ENCODE measurements at places on chromosomes 12 and 14.

GRCh38 chr12:103387385-103387784, 108.4 kb downstream of the C12orf42 start:
- DNase-seq, result no peak
- H3K27me3 ChIP-seq, result peaks cover 3% of the 10 kb centered on the region
- no peaks in the 10 kb centered on the region for H3K4me1 ChIP-seq
- H3K36me3 ChIP-seq, result no peaks in the 10 kb centered on the region
- H3K4me3 ChIP-seq, result no peak overlapping the region
- H3K27ac ChIP-seq, result no peak overlapping the region

DNA sequence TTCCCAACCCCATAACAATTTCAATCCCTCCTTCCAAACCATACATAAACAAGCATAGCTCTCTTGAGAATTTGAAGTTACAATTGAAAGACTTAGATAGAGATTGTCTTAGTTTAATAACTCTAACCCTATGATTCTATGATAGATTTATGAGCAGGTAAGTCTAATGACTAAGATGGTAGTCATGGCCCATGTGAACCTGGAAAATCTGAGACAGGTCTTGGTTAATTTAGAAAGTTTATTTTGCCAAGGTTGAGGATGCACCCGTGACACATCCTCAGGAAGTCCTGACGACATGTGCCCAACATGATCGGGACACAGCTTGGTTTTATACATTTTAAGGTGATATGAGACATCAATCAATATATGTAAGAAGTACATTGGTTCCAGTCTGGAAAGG, 248.8 kb downstream of the KCNH5 start:
- H3K27ac ChIP-seq, result no peak overlapping the region
- no peaks in the 10 kb centered on the region for H3K27me3 ChIP-seq
- peaks cover 6% of the 10 kb centered on the region for H3K4me1 ChIP-seq
- no peak for DNase-seq
- H3K4me3 ChIP-seq, result no peak overlapping the region
- H3K36me3 ChIP-seq, result peaks cover 20% of the 10 kb centered on the region

- H3K36me3 ChIP-seq, result no peaks in the 10 kb centered on the region
- no peaks in the 10 kb centered on the region for H3K27me3 ChIP-seq
- no peak overlapping the region for H3K27ac ChIP-seq
- H3K4me3 ChIP-seq, result no peak overlapping the region
- H3K4me1 ChIP-seq, result no peaks in the 10 kb centered on the region
These were observed 67.2 kb upstream of the SYT1 start for GRCh38 chr12:78797196-78797931.

DNA sequence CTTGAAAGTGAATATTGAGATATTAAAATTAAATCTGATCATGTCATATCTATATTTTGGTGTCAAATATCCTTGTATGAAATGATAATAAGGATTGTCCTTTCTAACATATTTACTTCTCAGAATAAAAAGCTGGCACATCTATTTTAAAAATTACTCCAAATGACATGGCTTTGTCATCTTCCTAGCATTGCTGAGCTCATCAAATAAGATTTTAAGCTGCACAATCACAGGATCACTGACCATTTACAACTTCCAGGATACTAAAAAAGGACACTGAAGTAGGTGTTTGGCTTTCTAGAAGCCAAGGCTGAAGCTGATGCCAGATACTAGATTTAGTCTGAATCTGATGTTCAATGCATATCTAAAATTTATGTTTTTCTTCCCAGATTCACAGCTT, 351.1 kb downstream of the BMP4 start:
- no peak overlapping the region for H3K4me3 ChIP-seq
- H3K27ac ChIP-seq, result no peak overlapping the region
- H3K27me3 ChIP-seq, result no peaks in the 10 kb centered on the region
- no peaks in the 10 kb centered on the region for H3K36me3 ChIP-seq
- H3K4me1 ChIP-seq, result no peaks in the 10 kb centered on the region

DNA sequence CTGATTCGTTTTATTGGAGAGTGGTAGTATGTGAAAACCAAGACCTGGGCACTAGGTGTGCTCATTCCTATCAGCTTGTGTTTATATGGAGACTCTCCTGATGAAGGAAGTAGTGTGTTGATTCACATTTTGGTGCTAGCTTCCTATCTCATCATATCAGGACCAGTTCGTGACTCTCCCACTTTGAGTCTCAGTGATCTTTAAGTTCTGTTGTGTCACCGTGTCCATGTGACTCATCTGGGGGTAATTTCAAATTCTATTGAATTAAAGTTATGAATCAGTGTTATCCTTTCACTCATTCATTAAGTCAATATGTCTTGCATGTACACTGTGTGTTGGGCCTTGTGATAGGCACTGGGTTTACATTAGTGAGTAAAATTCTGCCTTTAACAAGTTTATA, 180.2 kb downstream of the CACNA1C start:
- no peak overlapping the region for H3K4me3 ChIP-seq
- peaks cover 7% of the 10 kb centered on the region for H3K4me1 ChIP-seq
- DNase-seq, result no peak
- H3K27me3 ChIP-seq, result peaks cover 16% of the 10 kb centered on the region
- no peaks in the 10 kb centered on the region for H3K36me3 ChIP-seq

DNA sequence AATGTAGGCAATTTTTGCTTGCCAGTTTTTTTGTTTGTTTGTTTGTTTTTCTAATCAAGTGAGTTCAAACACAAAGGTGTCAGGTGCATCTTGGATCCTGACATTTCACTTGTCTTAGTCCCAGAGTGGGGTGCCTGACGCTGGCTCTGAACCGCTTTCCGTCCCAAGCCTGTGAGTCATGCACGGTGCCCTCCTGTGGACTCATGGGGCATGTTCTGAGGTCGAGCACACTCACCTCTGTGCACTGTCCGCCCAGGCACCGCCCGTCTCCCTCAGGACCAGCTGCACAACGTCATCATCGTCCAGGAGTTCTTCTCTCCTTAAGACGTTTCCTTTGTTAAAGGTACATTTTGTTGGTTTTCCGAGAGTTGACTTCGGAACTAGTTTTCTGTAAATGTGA, 98.2 kb downstream of the GLT1D1 start:
- H3K4me1 ChIP-seq, result peaks cover 56% of the 10 kb centered on the region
- H3K36me3 ChIP-seq, result no peaks in the 10 kb centered on the region
- DNase-seq, result no peak
- no peak overlapping the region for H3K4me3 ChIP-seq

GRCh38 chr14:80117876-80118275, 93.4 kb downstream of the DIO2 start:
- DNase-seq, result no peak
- H3K4me3 ChIP-seq, result no peak overlapping the region
- no peaks in the 10 kb centered on the region for H3K27me3 ChIP-seq
- H3K36me3 ChIP-seq, result no peaks in the 10 kb centered on the region
- no peak overlapping the region for H3K27ac ChIP-seq

DNA sequence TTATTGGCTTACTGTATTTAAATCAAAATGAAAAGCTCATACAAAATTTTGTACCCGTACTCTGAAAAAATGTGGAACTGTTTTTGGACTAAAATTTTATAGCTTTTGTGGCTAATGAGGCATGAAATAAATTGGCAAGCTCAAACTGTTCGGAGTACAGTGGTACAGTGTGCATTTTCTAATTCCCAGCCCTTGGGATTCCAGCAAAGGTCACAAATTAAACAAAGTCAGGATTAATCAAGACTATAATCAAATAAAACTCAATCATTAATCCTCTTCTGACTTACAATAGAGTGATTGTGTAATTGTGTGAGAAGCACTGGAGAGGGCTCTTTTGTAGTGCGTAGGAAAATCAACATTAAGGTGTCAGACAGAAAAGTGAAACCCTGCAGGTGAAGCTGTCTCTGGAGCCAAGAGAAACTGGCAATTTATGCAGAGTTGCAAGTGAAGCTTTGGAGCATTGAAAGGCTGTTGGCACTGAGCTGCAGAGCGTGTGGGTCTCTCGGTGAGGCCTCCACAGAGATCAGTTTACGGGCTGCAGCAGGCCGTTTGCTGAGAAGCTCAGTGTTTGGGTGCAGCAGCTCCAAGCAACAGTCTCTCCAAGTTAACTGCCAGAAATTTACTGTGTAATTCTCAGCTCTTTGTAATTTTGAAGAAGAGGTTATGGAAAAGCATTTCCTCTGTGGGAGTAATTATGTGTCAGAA, 275.9 kb downstream of the FBXL14 start:
- H3K27me3 ChIP-seq, result no peaks in the 10 kb centered on the region
- H3K4me1 ChIP-seq, result peaks cover 20% of the 10 kb centered on the region
- DNase-seq, result peak; percentile 43

DNA sequence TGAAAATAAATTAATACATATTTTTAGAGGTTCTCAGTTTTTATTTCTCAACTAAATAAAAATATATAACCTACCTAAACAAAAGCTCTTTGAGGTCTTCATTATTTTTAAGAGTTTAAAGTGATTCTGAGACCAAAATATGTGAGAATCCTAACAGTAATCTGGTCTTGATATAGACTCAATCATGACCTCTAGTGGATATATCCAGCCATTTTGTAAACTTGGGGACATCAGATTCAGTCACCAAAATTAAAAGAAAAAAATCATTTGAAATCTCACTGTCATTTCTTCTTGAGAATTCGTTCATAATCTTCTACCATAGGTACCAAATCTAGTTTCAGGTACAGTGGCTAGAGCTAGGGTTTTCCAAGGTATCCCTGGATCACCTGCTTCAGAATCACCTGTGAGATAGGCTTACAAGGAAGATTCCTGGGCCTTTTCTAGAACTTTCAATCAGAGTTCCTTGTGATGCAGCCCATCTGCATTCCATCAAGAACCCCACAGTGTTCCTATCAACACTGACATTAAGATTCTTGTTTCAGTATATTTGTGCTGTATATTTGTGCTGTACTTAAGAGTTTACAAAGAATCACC, 214.9 kb downstream of the ADAMTS20 start:
- H3K4me1 ChIP-seq, result peaks cover 28% of the 10 kb centered on the region
- peaks cover 4% of the 10 kb centered on the region for H3K27me3 ChIP-seq
- H3K36me3 ChIP-seq, result peaks cover 6% of the 10 kb centered on the region
- H3K27ac ChIP-seq, result no peak overlapping the region
- no peak overlapping the region for H3K4me3 ChIP-seq
- DNase-seq, result no peak

DNA sequence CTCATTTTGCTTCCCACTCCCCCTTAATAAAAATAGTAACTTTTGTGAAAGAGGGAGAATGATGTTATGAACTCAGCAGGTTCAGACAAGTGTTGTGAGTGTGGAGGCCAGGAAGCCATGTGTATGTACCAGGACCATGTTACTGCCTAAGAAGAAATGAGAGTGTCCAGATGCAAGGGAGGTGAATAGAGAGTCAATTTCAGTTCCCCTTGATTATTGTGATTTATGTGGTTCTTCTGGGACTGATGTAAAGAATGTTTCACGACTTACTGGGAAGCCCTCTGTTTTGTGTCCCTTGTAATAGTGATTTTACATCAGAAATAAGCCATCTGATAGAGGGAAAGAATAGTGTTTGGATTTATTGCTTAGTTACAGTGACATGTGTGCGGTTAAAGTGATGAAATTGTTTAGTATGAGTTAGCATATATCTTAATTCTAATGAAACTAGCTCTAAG, 32.5 kb downstream of the FBXO34 start:
- no peak overlapping the region for H3K27ac ChIP-seq
- no peaks in the 10 kb centered on the region for H3K4me1 ChIP-seq
- DNase-seq, result no peak
- no peak overlapping the region for H3K4me3 ChIP-seq
- no peaks in the 10 kb centered on the region for H3K27me3 ChIP-seq

DNA sequence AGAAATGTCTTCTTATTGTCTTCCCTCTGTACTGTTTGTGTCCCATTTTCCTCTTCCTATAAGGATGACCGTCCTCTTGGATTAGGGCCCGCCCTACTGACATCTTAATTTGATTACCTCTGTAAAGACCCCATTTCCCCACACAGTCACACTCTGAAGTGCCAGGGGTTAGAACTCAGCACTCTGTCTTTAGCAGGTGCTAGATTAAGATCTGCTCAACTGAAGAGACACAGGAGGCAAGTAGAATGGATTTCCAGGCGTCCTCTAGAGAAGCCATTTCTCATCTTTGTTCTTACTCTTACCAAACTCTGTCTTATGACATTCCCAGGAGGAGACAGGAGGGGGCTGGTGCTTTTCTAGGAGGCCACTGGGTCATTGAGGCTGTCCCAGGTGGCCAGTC, 50.8 kb downstream of the VCPKMT start:
- no peak overlapping the region for H3K27ac ChIP-seq
- peaks cover 9% of the 10 kb centered on the region for H3K27me3 ChIP-seq
- no peak overlapping the region for H3K4me3 ChIP-seq
- H3K36me3 ChIP-seq, result no peaks in the 10 kb centered on the region
- peaks cover 42% of the 10 kb centered on the region for H3K4me1 ChIP-seq

DNA sequence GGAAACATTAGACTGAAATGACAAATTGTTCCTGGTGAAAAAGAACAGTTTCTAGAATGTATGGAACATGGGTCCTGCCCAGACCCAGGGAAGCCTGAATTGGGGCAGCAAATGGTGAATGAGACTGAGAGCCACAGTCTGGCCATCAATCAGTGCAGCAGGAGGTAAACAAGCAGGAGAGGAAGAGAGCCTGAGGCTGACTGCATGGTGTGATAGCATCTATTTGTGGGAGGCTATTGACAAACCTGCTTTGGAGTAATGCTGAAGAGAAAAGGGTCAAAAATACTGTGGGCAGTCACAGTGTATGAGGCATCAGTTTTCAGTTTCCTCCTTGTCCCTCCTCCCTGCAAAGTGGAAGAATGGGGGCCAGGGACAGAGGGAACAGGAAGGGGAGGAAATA, 136.8 kb downstream of the ANKS1B start:
- no peak for DNase-seq
- H3K4me3 ChIP-seq, result no peak overlapping the region
- H3K27ac ChIP-seq, result peak overlapping the region; percentile 88
- peaks cover 7% of the 10 kb centered on the region for H3K4me1 ChIP-seq

DNA sequence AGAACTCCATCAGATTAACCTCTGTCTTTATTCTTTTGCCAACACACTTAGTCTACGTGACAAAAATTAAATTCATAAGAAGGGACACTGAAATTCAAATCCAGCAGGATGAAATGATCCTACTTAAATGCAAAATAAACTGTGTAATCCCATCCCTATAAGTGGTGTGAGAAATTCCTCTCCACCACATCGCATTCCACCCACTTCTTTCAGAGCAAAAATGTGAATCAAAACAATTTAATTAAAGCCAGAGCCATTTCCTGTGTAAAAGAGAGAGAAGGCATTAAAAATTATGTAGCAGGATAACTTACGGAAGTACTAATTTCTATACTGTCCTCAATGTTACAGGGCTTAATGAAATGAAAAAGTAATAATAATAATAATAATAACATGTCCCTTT, 844.3 kb downstream of the GALC start:
- H3K27me3 ChIP-seq, result peaks cover 3% of the 10 kb centered on the region
- H3K27ac ChIP-seq, result no peak overlapping the region
- no peak overlapping the region for H3K4me3 ChIP-seq
- no peaks in the 10 kb centered on the region for H3K36me3 ChIP-seq
- H3K4me1 ChIP-seq, result peaks cover 5% of the 10 kb centered on the region
- no peak for DNase-seq

Data from nephron progenitor cell (in vitro differentiated cells).